ENCODE measurements at places on chromosomes 12 and 14.

DNA sequence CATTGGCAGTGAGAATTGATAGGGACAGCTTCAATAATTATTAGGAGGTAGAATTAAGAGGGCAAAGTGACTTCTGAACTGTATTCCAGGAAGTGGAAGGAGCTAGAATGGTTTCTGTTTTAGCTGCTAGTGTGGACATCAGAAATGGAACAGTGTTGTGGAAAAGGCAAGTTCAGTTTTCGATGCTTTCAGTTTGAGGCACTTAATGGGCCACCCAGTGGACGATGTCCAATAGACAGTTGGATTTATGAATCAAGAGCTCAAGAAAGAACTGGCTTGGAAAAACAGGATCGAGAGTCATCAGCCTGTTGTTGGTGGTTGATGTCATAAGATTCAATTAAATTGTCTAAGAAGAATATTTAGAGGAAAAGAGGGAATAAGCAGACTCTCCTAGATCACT lies 136.3 kb downstream of the DYRK2 start:
- no peak for DNase-seq

- DNase-seq = no peak
Measured at GRCh38 chr12:8123124-8123912, at the start of gene CLEC4A. Gene CLEC4A (plus strand): TSS chr12:8123617. CDS start chr12:8123879, 262 bp downstream.

GRCh38 chr12:8081251-8081920 lies 688 bp upstream of the NECAP1 start:
- DNase-seq = no peak

- no peak for DNase-seq
Measured at GRCh38 chr12:122308811-122309210, 42.5 kb upstream of the VPS33A start.

- no peak for DNase-seq
Measured at GRCh38 chr12:2259369-2259768, 206.6 kb downstream of the CACNA1C start.

DNA sequence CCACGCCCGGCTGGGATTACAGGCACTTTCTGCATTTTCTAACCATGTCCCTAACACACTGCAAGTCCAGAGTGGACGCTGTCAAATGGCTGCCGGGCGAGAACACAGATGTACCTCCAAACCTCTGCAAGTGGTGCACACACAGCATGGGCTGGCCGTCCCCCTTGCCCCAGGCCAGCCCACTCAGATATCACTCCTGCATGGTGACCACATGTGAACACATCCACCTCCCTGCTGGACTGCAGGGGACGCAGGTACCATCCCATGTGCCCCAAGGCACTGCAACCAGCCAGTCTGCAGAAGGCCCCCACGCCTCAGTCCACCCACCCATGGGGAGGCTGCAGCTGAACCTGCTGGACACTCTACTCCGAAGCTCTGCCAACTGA lies 14.0 kb downstream of the BRF1 start:
- DNase-seq = no peak

DNA sequence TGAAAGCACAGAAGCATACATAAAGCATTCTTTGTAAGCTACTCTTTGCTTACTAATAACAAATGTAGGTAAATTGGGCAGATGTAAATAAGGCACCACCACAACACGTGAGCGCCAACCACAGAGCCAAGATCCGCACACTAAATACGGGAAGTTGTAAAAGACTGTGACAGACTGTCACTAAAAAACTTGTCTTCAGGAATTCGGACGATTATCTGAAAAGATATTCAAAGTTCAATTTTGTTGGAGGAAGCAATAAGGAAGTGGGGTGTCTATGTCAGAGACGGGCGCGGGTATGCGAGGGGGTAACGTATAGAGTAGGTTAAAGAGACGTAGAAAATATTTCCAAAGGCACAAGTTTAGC lies 1.5 kb upstream of the HSP90B1 start:
- DNase-seq = peak; percentile 58

- no peak for DNase-seq
Measured at GRCh38 chr14:74713395-74713735, 421 bp downstream of the FCF1 start.

DNA sequence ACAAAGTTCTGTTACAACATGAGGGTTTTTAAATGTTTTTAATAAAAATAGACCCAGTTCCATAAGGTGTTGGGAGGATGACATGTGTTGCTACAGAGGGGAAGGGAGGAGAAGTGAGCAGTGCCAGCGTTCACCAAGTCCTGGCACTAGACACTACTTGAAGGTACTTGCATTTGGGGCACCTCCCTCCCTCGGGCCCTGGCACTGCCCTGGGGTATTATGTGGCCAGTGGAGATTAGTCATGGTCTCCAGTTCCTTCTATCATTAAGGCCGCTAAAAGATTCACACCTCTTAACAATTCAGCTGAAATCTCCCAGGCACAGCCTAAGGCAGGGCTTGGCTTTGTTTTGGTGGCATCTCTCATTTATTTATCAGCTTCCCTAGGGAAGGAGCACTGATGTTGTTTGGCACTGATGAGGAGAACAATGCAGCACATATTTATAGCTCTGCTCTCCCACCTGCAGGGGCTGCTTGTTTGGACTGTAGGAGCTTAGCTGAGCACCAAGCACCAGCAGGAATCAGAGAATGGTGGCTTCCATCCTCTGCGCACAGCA lies 155.5 kb upstream of the NTF3 start:
- DNase-seq = no peak

DNA sequence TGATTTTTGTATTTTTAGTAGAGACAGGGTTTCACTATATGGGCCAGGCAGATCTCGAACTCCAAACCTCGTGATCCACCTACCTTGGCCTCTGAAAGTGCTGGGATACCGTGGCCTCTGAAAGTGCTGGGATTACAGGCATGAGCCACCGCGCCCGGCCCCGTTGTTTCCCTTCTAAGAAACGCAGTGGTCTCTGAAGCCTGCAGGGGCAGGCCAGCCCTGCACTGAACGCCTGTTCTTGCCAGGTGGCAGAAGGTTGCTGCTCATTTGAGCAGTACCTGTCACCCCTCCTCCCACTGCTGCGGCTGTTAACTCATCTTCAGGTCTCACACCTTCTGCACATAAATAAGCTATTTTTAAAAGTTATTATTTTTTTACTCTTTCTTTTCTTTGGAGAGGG lies 24.3 kb downstream of the GPRC5A start:
- DNase-seq = no peak

DNA sequence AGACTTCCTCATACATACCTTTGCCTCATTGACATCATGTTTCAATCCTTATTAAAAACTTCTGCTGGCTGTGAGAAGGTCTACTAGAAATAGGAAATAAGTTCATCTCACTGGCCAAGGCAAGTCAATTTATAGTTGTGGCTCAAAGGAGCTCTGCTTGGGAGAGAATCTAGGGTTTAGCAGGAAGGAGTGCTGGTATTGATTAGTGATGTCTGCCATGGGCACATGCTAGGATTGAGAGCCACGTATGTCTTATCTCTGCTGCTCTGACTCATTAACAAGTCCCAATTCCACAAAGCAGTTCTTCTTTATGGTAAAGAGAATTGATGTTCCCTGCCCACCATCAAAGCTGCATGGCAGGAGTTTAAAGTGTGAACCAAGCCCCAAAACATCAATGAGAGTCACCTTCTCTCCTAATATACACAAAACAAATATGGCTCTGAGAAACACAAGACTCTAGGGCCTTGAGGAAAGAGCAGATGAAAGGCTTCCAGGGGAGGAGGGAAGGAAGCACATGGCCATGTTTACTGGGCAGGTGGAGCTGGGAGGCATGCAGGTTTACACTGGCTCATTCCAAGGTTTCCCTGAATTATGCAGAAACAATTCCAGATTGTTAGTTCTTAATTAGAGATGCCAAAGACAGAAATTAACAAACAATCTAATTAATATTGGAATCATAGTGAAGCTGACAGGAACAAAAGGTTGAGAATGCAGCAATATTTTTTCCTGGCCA lies 931.9 kb upstream of the TMEM132C start:
- DNase-seq = no peak

DNA sequence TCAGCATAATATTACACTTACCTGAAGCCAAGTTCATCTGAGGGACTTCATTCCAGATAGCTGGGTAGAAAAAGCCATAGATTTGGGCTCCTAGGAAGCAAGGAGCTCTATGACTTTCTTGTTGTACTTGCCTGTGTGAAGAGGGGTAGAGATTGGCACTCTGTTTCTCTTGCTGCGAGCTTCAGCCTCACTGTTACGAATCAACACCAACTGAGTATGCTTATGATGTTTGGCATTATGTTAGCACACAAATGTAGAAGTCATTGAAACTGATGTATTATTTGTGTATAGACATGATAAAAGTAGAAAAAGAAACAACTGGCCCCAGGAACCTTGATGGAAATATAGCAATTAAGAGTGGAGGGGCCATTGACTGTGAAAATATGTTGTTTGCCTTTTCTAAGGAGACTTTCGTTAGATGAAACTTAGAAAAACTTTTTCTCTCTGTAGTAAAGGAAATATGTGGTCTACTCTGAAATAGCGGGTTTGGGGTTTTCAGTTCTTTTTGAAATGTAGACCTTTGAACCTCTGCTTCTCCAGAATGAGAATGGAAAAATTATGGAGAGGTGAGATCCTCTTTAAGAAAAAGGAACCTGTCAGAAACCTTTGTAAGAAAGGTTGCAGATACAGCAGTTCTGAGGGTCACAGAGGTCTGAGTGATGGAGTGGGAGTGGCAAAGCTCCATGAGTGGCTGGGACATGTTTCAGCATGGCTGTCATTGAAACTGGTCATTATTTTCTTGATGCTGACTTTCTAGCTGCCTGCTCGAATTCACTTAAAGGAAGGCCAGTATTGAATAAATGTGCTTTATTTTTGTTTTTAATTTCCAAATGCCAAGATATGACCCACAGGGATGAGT lies 159.9 kb downstream of the GCH1 start:
- no peak for DNase-seq

GRCh38 chr12:113174461-113175384 lies 10.6 kb downstream of the DDX54 start:
- peak; percentile 80 for DNase-seq

GRCh38 chr12:11906286-11906935 lies 164.3 kb upstream of the BCL2L14 start:
- DNase-seq = no peak

GRCh38 chr12:33438851-33439586 lies 600 bp downstream of the SYT10 start:
- DNase-seq = no peak

DNA sequence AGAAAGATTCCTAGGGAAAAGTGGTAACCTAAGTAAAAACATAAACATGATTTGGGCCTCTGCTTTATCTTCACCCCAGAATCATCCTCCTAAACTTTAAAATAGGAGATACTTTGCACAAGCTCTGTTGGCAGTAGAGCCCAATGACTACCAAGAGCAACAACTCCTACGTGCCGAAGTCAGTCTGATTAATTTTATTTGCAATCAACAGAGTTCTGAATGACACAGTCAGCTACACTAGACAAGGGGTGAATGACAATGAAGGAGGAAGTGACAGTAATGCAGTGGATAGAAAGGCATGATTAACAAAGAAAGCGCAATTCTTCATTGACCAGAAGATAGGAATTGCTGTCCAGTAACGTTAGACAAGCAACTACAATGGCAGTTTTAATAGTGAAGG lies 957.9 kb upstream of the USP15 start:
- DNase-seq = no peak

DNA sequence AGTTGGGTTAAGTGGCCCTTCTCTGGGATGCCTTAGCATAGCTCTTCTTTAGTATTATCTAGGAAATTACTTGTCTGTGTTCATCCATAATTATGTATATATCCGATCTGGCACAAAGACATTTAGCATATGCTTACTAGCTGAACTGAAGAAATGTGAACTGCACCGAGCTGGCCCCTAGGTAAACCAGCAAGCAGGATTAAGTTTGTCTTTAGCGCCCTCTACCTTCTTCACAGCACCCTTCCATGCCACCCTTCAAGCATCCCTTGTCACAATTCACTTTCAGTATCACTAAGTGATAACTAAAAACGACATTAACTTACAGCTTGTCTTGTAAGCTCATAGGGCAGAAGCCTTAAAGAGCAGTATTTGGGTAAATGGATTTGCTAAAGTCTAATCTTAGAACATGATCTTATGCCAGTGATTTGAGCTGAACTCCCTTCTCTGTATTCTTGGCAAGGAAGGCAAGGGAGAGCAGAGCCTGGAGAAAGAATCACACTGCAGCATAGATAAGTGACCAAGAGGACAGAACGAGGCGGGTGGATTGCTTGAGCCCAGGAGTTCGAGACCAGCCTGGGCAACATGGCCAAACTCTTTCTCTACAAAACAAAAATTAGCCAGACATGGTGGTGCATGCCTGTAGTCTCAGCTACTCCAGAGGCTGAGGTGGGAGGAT lies 2.6 kb upstream of the HAL start:
- no peak for DNase-seq

DNA sequence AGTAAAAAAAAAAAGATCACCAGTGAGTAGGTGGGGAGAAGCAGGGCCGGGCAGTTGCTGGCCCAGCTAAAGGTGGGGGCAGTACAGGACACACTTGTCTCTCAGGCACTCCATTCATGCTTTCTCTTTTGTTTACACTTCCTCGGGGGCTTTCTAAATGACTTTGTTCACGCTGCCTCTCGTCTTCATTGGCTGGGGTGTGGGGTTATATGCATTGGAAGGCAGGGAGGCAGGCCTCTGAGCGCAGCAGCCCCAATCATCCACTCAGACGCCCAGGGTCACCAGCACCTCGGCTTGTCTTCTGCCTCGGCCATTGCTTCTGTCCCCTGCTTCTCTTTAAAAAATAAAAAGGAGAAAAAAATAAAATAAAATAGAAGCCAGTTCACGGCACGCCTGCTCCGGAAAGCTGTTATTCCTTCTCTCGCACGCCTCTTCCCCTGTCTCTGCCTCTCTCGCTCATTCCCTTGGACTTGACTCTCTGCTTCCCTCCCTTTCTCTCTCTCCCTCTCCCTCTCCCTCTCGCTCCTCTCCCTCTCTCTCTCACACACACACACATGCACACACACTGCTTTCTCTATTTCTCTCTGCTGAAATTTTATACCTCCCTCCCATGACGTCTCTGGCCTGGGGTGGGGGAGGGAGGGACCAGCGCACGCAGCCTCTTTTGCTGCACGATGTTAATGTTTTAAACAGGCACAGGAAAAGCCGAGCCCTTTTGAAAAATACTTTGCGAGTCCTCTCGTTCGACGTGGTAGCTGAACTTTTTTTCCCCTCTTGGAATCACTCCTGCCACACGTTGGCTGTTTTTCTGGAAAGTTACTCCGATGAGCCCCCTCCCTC lies at the start of gene TGFB3:
TGFB3 (minus strand) TSS at position 570 of the 840 bp plus-strand sequence. CDS start 1,102 bp downstream, outside the sequence.
- peak; percentile 64 for DNase-seq

DNA sequence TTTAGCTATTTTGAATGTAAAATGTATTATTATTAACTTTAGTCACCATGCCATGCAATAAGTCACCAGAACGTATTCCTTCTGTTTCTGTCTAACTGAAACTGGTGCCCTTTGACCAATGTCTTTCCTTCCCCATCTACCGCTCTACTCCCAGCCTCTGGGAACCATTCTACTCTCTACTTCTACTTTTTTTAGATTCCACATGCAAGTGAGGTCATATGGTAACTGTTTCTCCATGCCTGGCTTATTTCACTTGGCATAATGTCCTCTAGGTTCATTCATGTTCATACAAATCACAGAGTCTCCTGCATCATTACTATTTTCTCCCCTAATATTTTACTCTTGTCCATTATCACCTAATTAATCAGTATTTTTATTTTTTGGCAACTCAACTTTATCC lies 160.1 kb downstream of the TMX1 start:
- no peak for DNase-seq
